IPS-NIHi11 (cell line): ENCODE measurements at places on chromosomes 1 and 21.

DNA sequence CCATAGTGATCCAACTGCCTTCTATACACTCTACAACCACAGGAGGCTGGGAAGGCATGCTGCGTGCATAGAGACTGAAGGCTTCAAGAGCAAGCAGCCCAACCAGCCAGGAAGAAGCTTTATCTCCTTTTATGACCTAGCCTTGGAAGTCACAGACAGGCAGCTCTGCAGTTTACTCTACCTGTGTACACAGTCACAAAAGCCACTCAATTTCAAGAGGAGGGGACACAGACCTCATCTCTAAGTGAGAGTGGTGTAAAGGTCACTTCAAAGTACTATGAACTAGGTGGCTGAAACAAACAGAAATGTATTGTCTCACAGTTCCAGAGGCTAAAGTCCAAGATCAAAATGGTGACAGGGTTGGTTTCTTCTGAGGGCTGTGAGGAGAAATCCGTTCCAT lies 69.6 kb upstream of the GJB5 start:
- no peak for DNase-seq

DNA sequence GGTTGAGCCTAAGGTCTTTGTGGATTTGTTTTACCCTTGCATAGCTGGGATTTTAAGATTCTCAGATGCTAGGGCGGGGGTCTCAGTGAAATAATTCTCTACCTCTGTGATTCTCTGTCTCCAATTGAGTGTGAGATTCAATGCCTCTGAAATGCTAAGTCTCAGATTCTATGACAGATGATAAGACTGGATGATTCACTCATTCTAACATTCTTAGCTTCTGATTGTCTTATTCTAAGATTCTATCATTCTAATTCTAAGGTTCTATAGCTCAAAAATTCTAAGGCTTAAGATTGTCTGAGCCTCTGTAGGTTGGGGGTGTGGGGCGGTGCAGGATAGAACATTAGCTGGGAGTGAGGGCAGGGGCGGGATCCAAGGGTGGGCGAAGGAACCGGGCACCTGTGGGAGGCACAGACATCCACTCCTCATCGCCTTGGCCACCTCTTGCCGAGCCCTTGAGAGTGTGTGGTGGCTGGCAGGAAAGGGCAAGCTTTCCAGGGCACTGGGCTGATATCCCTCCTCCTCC lies 29.5 kb downstream of the ADGRB2 start:
- DNase-seq: no peak

DNA sequence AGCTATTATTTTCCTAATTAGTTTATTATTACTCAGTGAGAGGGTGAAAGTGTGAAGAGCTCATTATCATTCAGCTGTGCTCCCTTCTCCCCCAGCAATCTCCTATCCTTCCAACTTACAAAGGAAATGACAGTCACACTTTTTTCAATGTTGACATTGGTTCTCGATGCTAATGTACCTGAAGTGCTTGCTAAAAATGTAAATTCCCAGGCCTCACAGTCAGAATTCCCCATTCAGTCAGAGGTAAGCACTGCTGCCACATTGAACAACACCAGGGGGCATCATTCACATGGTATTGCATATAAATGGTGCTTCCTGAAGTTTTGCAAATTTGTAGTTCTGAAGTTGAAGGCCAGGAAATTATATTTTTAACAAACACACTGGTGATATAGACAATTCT lies 132.7 kb upstream of the FOXD3 start:
- DNase-seq: peak; percentile 64

DNA sequence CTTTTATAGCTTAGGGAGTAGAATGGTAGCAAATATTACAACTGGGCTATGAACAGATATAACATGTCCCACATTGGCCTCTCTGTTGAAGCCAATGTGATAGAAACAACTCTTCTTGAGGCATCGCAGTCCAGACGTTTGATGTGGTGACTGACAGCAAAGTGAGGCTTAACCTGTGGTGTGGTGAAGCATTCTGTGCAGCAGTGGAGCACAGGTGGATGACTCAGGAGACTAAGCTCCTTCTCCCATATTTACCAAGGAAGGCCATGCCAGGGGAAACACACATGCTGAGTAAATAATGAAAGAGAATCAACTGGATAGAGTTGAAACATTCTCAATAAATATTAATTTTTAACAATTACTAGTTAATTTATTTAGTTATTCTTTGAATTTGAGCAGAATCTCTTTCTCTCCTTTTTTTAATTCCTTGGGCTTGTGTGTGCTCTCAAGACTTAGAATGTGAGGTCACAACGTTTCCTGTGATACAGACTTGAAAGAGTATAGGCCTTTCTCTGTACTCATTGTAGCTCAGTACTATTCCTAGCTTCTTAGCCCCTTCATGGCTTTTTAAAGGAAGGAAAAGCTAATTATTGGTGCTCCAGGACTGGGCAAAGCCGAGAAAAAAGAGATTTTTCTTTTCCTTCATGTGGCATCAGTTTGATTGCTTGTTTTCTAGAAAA lies 17.6 kb downstream of the CRB1 start:
- no peak for DNase-seq

DNA sequence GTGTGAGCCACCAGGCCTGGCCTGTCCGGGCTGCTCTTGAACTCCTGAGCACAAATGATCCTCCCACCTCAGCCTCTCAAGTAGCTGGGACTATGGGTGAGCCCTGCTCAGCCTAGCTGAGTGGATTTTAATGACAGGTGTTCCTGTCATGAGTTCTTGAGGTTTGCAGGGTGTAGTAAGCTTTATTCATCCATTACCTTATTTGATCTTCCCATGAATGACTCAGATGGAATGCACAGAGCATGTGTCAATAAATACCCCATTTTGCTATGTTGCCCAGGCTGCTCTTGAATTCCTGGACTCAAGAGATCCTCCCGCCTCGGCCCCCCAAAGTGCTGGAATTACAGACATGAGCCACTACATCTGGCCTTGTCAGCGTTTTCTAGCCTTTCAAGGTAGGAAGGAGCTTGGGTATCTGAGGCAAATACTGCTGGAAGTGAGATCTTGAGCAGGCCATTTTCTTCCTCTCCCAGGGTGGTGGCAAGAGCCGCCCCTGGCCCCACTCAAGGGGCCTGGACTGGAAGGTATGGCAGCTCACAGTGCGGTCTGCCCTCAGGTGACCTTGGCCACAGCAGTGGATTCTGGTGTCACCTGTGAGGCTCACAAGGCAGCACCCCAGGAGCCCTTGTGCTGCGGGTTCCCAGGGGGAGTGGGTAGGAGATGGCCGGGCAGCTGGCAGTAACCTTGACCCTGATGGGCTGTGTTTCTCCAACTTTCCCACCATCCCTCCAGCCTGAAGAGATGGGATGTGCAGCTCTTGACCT lies 20.0 kb downstream of the PIK3CD start:
- no peak for DNase-seq

GRCh38 chr1:44786138-44786840 lies 1.7 kb downstream of the BEST4 start:
- peak; percentile 84 for DNase-seq

GRCh38 chr1:119914071-119914470 lies 17.8 kb upstream of the ADAM30 start:
- no peak for DNase-seq
